Activated CD4-positive, alpha-beta memory T cell treated with anti-CD3 and anti-CD28 coated beads, Interleukin-2, amount 10 ng/mL, durations not matched to agents 7 days and 5 days (primary cell): ENCODE measurements at places on chromosomes 6 and 20. TPM values are rescaled to one million over a fixed set of nuclear protein-coding genes. Genes with fewer than 3 reads are reported as not detected.

DNA sequence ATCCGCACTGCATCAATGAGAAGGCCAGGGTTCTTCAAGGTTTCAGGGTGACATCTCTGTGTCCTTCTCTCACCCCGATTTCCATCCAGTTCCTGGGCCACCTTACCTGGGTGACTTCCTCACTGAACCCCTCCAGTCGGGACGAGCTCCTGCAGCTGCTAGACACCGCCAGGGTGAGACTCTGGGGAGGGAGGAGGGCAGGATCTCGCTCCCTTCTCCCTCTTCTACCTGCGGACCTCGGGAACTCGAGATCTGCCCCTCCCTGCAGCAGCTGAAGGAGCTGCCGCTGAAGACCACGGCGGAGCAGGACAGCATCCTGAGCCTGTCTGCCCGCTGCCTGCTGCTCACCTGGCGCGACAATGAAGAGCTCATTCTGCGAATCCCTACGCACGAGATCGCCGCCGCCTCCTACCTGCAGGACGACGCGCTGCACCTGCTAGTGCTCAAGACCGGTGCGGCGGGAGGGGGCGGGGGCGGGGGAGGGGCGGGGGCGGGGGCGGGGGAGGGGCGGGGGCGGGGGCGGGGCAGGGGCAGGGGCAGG lies 7.5 kb downstream of the CCM2L start:
- peaks cover 65% of the 10 kb centered on the region for H3K27me3 ChIP-seq
- no peak overlapping the region for H3K27ac ChIP-seq
- H3K4me1 ChIP-seq = peaks cover 23% of the 10 kb centered on the region
- H3K36me3 ChIP-seq = no peaks in the 10 kb centered on the region

- H3K4me1 ChIP-seq = no peaks in the 10 kb centered on the region
- DNase-seq = no peak
- no peak overlapping the region for H3K4me3 ChIP-seq
- H3K27ac ChIP-seq = no peak overlapping the region
- H3K27me3 ChIP-seq = peaks cover 41% of the 10 kb centered on the region
These were observed 59.4 kb upstream of the CD83 start for GRCh38 chr6:14058029-14058695.

Gene TREML2
- total RNA-seq = 19.2 TPM

Gene LAMA2
- 0.53 TPM for total RNA-seq

DNA sequence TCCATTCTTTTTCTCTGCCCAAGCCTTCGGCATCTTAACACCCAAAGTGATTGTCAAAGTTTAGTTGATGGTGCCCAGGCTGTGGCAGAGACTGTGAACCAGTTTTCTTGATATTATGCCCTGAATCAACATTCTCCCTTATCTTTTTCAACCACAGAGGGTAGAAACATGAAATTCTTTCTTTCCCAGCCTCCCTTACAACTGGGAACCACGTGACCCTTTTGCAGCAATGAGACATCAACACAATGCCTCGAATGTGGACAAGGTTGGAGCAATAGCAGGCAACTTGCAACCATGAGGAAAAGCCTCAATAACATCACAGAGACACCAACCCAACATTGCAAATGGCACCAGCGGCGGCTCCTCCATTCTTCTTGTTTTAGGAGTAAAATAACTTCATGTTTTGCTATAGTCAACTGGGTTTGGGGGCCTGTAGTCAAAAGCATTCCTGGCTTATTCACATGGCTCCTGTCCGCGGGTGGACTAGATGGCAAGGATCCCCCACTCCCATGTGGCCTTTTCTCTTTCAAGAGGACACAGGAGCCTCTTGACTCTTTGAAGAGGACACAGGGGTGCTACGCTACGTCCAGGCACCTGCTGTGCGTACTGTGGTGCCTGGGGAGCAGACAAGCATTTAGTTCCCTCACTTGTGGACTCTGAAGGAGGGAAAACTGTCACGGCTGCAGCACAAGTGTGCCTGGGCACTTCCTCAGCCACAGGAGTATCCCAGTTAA lies 90.5 kb downstream of the NOL4L start:
- no peaks in the 10 kb centered on the region for H3K27me3 ChIP-seq
- peak overlapping the region; percentile 23 for H3K27ac ChIP-seq
- no peaks in the 10 kb centered on the region for H3K4me1 ChIP-seq
- H3K36me3 ChIP-seq = no peaks in the 10 kb centered on the region
- DNase-seq = no peak
- H3K4me3 ChIP-seq = no peak overlapping the region
